ENCODE measurements at places on chromosomes 4 and X. TPM values are rescaled to one million over a fixed set of nuclear protein-coding genes. Genes with fewer than 3 reads are reported as not detected.

ASB5 gene
- 2.2 TPM for total RNA-seq

MSX1 gene
- total RNA-seq: 1.3 TPM

STS gene
- 10.7 TPM for total RNA-seq

HTN1 gene
- not detected for total RNA-seq

NHSL2 gene
- 2.4 TPM for total RNA-seq

AADAT gene
- 2.8 TPM for total RNA-seq

TMEM31 gene
- total RNA-seq: not detected

ZMAT1 gene
- total RNA-seq: 1.1 TPM

CHRDL1 gene
- 0.03 TPM for total RNA-seq

XAGE1A gene
- total RNA-seq: not detected

NPFFR2 gene
- not detected for total RNA-seq

IL1RAPL1 gene
- total RNA-seq: 0.78 TPM

FATE1 gene
- total RNA-seq: not detected

SPANXD gene
- total RNA-seq: not detected

PNMA6F gene
- total RNA-seq: not detected

GPM6B gene
- 16.8 TPM for total RNA-seq

PCYT1B gene
- 0.76 TPM for total RNA-seq

MAGEB3 gene
- not detected for total RNA-seq

DIPK2B gene
- total RNA-seq: under 0.01 TPM

UGT2B11 gene
- total RNA-seq: not detected

SLITRK4 gene
- 2.0 TPM for total RNA-seq

EDA gene
- total RNA-seq: 0.30 TPM

MUC7 gene
- total RNA-seq: not detected

TASL gene
- total RNA-seq: not detected

RTL3 gene
- 0.07 TPM for total RNA-seq

CACNA1F gene
- total RNA-seq: not detected

NUP62CL gene
- total RNA-seq: not detected

QDPR gene
- 14.9 TPM for total RNA-seq

WAS gene
- total RNA-seq: 0.13 TPM

PABPC1L2A gene
- not detected for total RNA-seq

SMIM43 gene
- 0.76 TPM for total RNA-seq

FDCSP gene
- not detected for total RNA-seq

MYOZ2 gene
- 1.4 TPM for total RNA-seq

NPY2R gene
- 27.4 TPM for total RNA-seq

PRR27 gene
- total RNA-seq: not detected

SATL1 gene
- total RNA-seq: not detected

XAGE1B gene
- not detected for total RNA-seq

NMU gene
- total RNA-seq: not detected

GABRE gene
- total RNA-seq: 33.6 TPM

SPATA4 gene
- total RNA-seq: 0.23 TPM

ASMTL gene
- 17.9 TPM for total RNA-seq

GPRASP3 gene
- 6.6 TPM for total RNA-seq

CABS1 gene
- total RNA-seq: not detected

RNF150 gene
- total RNA-seq: 3.3 TPM

IQCM gene
- total RNA-seq: not detected
